ENCODE measurements at places on chromosomes 6 and 20. TPM values are rescaled to one million over a fixed set of nuclear protein-coding genes. Genes with fewer than 3 reads are reported as not detected.
A peak's percentile ranks its signal among the peaks of the same experiment; 100 is the strongest.

The SAMD3 gene
- 0.87 TPM for total RNA-seq

The APOM gene
- total RNA-seq = not detected

DNA sequence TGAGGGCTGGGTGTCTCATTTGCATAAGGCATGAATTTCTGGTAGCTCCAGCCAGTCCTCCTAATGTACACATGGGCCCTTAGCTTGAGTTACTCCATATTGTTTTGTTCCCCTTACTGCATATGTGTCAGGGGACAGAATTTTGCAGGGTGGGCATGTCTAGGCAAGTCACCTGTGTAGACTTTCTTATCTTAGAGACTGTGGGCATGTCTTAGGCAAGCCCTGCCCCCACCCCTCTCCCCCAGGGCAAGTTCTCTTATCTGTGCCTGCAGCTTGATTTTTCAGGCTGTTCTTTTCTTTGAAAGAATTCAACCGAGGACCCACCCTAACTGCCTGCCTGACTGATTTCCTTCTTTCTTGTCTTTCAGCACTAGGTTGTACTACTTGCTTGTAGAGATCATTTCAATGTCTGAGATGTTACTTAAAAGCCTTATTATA, 32.1 kb downstream of the NHLRC1 start:
- DNase-seq = no peak

DNA sequence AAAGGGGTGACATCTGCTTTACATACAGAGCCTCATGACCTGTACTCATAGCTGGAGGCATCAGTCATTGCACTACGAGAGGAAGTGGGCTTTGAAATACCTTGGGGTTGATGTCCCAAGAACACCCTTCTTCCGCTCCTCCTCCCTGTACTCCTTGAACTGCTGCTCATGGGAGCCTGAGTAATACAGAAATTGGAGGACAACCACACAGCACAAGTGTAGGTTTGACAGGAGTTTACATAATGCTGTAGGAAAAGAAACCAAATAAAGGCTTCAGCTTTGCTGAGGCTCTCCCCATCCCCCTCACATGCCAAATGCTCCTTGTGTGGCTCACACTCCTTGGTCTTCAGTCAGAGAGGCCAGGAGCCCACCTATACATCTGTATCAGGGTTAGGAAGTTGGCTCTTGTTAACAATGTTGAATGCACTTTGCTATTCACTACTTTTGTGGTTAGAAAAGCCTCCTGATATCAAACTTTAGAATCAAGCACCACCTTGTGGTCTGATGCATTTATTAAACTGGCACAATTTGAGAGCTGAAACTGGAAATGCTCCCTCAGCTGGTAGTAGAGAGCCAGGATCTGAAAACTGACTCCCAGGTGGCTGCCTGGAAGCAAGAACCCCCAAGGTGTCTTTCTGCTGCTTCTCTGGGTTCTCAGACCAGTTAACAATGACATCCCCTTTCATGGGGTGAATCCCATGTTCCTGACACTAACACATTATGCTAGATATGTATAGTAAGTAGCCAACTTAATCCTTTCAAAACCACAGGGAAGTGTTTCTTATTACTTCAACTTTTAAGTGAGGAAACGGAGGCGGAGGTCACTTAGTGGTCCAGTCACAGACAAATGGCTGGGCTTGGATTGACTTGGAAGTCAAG, 56.2 kb upstream of the EDN1 start:
- peak; percentile 90 for DNase-seq

All from stomach (tissue), 19 donors.